Sigmoid colon (tissue), 7 donors: ENCODE measurements at places on chromosomes 3 and 15. TPM values are rescaled to one million over a fixed set of nuclear protein-coding genes. Genes with fewer than 3 reads are reported as not detected.

The CSTA gene
- total RNA-seq = 1.9 TPM

DNA sequence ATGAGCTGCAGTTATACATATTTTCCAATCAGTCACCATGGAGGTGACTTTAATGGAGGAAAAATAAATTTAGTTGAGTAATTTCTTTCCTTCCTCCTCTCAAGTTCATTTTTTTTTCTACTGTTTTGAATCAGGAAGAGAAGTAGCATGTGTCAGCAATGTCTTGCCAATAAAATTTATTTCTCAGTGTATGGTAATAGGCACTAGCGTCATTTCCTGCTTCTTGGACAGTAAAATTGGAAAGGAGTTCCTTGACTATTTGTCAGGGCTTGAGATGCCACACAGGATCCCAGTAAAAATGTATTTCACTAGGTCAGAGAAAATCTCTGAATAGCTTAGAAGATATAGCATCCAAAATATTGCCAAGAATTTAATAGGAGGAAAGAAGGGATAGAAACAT is 605.9 kb downstream of the ROBO1 start:
- H3K4me1 ChIP-seq = peaks cover 8% of the 10 kb centered on the region
- no peak overlapping the region for H3K27ac ChIP-seq
- no peaks in the 10 kb centered on the region for H3K36me3 ChIP-seq
- H3K4me3 ChIP-seq = no peak overlapping the region
- H3K27me3 ChIP-seq = no peaks in the 10 kb centered on the region

DNA sequence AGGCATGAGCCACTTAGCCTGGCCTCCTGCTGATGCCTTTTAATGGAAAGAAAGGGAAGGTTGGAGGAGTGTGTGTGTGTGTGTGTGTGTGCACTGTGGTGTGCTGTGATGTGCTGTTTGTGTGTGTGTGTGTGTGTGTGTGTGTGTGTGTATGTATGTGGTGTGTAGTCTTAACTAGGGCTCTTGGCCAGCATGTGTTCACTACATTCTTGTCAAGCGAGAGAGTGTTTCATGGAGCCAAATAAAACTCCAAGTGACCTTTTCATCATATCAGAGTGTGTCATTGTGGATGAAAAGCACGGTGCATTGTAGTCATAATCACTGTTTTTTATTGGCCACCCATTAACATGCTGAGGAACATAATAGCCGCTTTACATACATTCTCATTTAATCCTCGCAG is 30.8 kb upstream of the BHLHE40 start:
- H3K27me3 ChIP-seq = no peaks in the 10 kb centered on the region
- no peak overlapping the region for H3K27ac ChIP-seq
- DNase-seq = no peak
- peaks cover 5% of the 10 kb centered on the region for H3K4me1 ChIP-seq

DNA sequence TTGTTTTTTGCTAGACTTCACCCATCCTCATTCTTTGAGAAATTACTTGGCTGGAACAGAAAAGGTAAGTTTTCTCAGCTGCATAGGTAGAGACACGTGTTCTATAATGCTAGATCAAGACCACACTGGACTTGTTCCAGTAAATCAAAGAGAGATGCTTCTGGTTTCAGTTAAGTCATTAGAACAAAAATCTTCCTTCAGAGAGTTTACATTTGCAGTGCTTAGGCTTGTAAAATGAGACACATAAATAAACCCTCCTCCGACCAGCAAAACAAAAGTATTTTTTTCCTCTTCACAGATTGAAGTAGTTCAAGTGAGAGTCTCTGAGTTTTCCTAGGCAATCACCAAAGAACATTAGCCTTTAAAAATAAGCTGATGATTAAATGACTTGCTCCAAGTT is 87.3 kb upstream of the PROK2 start:
- H3K4me3 ChIP-seq = no peak overlapping the region
- H3K36me3 ChIP-seq = no peaks in the 10 kb centered on the region
- no peak overlapping the region for H3K27ac ChIP-seq
- peaks cover 7% of the 10 kb centered on the region for H3K4me1 ChIP-seq
- H3K27me3 ChIP-seq = no peaks in the 10 kb centered on the region

DNA sequence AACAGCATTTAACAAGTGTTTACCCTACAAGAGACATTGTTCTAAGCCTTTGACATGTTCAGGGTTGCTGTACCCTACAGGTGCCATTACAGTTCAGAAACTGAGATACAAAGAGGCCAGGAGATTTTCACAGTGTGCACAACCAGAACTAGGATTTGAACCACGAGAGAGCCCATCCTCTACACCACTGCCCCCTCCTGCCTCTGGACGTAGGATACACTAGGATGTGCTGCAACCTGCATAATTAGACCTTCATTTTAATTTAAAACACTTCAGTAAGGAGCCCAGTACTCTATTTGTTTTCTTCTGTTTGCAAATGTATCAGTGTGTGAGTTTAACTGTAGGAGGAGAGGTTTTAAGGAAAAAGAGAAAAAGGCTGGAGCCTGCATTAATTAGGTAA is 123.1 kb upstream of the RARB start:
- H3K4me3 ChIP-seq = no peak overlapping the region
- no peaks in the 10 kb centered on the region for H3K36me3 ChIP-seq
- H3K4me1 ChIP-seq = no peaks in the 10 kb centered on the region
- no peaks in the 10 kb centered on the region for H3K27me3 ChIP-seq

DNA sequence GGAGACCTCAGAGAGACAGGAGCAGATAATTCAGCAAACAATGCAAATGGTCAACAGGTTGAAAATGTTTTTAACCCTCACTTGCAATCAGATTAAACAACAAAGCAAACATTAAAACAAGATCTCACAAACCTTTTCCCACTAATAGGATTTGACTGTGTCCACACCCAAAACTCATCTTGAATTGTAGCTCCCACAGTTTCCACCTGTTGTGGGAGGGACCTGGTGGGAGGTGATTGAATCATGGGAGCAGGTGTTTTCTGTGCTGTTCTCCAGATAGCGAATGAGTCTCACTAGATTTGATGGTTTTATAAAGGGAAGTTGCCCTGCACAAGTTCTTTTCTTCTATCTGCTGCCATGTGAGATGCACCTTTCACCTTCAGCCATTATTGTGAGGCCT is 1.3 kb upstream of the LYSMD4 start:
- no peak overlapping the region for H3K27ac ChIP-seq
- no peaks in the 10 kb centered on the region for H3K4me1 ChIP-seq

- H3K4me1 ChIP-seq = no peaks in the 10 kb centered on the region
- no peaks in the 10 kb centered on the region for H3K27me3 ChIP-seq
- no peak overlapping the region for H3K4me3 ChIP-seq
Measured at GRCh38 chr3:141367038-141367730, 1.1 kb upstream of the ZBTB38 start.

The CCDC80 gene
- 18.8 TPM for total RNA-seq
